ENCODE measurements at places on chromosomes 16 and 17.

DNA sequence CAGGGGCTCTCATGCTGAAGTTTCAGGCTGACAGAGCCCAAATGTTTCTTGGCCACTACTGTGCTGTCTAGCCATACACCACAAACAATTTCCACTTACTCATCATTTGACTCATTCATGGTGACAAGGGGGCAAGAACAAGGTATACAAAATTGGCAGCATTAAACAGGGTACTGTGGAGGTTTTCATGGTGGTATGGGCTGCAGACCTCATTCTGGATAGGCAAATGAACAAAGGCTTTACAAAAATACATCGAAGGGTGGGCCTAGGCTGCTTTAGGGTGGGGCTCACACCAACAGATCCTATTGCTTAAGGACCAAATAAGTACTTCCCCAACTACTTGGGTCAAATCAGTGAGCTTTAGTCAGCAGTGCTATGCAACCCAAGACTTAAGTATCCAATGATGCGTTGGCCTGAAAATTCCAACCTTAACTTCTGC lies 53.0 kb downstream of the N4BP1 start:
- DNase-seq, result peak; percentile 40

- no peak for DNase-seq
Observed at GRCh38 chr17:81418710-81419318, 23.6 kb downstream of the BAHCC1 start.

DNA sequence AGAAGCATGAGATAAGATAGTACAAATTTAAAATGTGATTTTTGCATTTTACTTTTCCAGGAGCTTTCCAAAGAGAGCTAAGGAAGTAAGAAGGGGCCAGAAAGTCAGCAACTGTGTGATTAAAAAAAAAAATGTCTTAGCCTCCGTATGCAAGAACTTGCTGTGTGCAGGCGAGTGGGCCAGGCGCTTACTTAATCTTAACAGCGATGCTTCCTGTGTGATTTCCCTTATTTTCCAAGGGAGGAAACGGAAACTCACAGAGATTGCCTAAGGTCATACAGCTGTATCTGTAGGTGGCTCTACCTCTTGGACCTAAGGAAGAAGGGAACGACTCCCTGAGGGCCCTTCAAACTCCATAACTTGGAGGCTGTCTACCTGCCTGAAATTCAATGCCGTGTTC lies 11.1 kb downstream of the HS3ST3B1 start:
- DNase-seq, result no peak

DNA sequence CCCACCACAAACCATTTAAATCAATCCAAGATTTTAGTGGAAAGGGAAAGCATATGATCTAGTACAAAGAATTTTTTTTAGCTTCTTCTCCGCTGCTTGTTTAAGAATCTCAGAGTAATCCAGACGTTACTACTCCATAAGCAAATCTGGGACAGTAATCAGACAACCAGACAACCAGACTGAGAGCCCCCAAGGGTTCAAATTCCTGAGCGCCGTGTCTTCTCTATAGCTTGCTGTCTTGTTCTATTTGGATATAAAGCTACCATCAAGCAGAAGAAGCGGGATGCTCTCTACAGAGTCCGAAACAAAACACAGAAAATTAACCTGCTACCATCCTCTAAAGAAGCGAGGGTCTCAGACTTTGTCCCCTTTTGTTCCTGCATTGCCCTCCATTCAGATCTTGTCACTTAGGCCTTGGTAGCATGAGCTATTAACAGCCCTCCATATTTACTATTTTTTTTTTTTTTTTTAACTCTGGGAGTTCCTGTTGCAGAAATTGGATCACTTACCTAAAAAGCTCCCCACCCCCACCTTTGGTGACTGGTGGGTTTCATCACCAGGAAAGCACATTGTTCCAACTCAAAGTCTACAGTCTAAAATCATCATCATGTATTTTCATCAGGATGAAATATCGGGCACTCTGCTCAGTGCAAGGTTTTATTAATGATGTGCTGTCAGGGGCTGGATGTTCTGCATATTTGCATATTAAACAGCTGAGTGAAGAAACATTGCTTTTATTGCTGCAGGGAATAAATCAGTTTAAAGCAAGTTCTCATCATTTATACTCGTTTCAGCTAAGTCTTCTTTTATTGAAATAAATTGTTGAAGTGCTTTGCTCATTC lies 576.7 kb downstream of the WWOX start:
- no peak for DNase-seq

DNA sequence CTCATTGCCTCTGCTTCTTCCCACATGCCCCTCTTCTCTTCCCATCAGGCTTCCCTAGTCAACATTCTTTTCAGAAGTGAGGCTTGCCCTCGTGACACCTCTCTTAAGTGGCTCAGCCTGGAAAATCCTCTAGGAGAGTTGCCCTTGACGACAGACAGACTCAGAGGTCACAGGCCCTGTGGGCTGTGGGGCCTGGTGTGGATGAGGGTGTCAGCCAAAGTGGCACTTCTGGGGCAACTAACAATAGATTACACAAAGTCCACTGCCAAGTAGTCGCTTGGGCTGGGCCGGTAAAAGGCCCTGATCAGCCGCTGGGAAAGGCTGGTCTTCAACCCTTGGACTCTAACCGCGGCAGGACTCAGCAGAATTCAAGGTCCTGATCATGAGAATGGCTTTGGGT lies 33.7 kb upstream of the METTL16 start:
- DNase-seq, result no peak

DNA sequence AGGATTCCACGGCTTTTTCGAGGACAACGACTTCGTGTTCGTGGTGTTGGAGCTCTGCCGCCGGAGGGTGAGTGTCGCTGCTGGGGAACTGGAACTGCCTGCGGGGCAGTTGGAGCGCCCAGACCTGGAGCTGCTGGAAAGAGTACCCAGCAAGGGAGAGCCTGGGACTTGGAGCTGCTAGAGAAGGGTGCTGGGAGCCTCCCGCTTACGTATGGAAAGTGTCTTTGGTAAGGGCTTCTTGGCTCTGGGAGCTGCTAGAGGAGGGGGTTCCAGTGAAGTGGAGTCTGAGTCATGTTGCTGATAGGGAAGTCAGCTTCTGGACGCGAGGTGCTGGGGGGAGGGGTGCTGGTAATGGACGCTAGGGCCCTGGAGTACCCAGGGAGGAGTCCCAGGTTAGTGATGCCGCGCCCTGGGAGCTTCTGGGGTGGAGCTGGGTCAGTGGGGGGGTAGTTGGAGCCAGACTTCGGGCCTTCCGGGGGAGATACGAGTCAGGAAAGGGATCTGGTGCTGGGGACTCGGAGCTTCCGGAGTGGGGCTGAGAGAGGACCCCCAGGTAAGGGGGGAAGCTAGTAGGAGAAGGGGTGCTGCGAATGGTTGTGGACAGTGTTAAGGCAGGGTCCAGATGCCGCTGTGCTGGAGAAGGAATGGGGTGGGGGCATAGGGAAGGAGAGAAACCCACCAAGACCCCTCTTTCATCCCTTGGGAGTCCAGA lies 741 bp downstream of the PLK1 start:
- peak; percentile 62 for DNase-seq

DNA sequence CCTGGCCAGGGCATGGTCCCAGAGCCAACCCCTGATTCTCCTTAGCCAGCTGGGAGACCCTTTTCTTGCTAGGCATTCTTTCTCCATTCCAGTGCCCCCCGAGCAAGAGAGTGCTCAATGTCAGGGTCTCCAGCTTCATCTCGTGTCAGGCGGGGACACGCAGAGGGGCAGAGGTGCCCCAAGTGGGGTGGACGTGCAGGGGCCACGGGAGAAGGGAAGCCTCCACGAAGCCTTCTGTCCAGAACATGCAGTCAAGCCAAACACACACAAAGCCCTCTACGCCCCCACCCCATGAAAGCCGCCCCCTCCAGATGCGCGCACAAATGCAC lies 852 bp downstream of the GPR139 start:
- no peak for DNase-seq

DNA sequence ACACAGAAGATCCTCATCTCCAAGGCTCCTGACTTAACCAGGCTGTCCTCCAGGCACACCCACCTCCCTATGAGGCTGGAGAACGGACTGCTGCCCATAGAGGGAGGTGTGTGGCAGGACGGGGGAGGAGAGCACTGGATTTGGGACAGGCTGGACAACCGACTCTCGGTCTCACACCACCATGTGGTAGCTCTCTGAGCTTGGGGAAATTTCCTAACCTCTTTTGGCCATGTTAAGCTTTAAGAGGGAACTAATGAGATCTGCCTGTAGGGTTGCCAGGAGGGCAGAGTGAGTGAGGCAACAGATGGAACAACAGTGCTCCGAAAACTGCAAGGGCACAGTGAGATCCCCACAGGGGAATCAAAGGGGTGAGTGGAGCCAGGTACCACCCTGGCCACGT lies 32.7 kb downstream of the RHBDL3 start:
- DNase-seq, result no peak

DNA sequence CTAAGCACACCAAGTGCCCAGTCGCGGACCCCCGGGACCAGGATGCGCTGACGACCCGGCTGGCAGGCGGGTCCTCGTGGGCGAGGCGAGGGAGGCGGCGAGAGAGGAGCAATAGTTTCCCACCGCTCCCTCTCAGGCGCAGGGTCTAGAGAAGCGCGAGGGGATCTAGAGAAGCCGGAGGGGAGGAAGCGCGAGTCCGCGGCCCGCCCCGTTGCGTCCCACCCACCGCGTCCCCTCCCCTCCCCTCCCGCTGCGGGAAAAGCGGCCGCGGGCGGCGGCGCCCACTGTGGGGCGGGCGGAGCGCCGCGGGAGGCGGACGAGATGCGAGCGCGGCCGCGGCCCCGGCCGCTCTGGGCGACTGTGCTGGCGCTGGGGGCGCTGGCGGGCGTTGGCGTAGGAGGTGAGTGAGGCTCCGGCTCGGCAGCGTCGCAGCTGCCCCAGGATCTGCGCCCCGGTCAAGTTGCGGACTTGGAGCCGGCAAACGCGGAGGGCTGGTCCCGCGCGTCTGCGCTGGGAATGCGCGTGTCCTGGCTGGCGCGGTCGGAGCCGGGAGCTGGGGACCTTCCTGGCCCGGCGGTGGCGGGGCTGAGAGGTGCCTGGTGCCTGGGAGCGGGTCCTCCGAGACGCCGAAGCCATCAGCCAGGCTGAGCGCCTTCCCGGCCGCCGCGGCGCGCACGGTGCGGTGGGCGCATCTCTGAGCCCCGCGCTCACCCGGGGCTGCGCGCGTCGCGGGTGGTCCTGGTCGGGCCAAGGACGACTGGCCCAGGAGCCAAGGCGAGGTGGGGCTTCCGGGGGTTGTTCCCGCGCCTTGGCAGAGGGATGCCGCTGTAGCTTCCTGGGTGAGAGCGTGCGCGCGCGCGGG lies at the start of gene ITGB3:
TSS of gene ITGB3 (plus strand) at position 287 of the 862 bp plus-strand sequence. CDS start at position 322, 35 bp downstream.
- DNase-seq, result peak; percentile 88

- DNase-seq, result no peak
Observed at GRCh38 chr17:40794466-40794865, 5.3 kb downstream of the KRT28 start.

GRCh38 chr17:78230996-78231935 lies at the start of gene TMEM235:
Gene TMEM235, plus strand, starts transcription at chr17:78231631. Its CDS starts 393 bp downstream, at chr17:78232024.
- DNase-seq, result no peak

GRCh38 chr17:65100316-65101140 lies 36.6 kb upstream of the RGS9 start:
- peak; percentile 86 for DNase-seq

- DNase-seq, result no peak
Observed at GRCh38 chr16:1218061-1218929, 6.8 kb downstream of the TPSG1 start.

GRCh38 chr17:17985153-17985552 lies 12.5 kb downstream of the DRC3 start:
- no peak for DNase-seq

GRCh38 chr17:78981010-78981888 lies 1.5 kb upstream of the LGALS3BP start:
- DNase-seq, result no peak

GRCh38 chr17:6245301-6246177 lies 175.4 kb downstream of the WSCD1 start:
- DNase-seq, result no peak

DNA sequence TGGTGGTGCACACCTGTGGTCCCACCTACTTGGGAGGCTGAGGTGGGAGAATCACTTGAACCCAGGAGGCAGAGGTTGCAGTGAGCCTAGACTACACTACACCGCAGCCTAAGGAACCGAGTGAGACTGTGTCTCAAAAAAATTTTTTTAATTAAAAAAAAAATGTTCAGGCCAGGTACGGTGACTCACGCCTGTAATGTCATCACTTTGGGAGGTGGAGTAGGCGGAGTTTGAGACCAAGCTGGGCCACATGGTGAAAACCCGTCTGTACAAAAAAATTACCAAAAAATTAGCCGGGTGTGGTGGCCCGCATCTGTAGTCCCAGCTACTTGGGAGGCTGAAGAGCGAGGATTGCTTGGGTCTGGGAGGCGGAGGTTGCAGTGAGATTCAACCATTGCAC lies 3.6 kb upstream of the FAM222B start:
- no peak for DNase-seq

- no peak for DNase-seq
Observed at GRCh38 chr16:15993946-15994665, 44.7 kb downstream of the ABCC1 start.

- no peak for DNase-seq
Observed at GRCh38 chr17:41024697-41025096, 2.3 kb downstream of the KRTAP1-5 start.

DNA sequence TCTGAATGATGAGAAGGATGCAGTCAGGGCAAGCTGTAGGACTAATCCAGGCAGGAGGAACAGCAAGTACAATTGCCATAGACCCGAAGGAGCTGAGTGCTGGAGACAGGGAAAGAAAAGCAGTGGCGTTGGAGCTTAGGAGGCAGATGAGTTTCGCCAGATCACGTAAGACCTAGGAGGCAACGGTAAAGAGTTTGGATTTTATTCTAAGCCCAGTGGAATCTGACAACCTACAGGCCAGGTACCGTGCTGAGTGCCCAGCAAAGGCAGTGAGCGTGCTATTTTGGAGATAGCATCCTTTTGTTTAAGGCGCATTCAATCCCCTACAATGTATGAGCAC lies 1.2 kb downstream of the USP43 start:
- no peak for DNase-seq

- DNase-seq, result no peak
Observed at GRCh38 chr16:4362476-4363135, 9.0 kb upstream of the VASN start.

DNA sequence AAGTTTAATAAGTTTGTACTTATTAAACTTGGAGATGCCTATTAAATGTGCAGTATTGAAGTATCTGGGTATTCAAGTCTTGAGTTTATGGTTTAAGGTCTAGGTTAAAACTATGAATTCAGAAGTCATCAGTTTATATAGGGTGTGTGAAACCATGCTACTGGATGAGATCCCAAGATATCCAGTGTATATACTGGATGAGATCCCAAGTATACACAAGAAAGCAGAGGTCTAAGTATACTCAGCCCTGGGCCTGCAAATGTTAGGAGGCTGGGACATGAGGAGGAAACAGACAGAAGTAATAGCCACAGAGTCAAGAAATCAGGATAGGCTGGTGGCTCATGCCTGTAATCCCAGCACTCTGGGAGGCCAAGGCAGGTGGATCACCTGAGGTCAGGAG lies 194.4 kb upstream of the AXIN2 start:
- DNase-seq, result no peak

All from GM13976 (cell line).